ENCODE measurements at places on chromosomes 2 and 18.

DNA sequence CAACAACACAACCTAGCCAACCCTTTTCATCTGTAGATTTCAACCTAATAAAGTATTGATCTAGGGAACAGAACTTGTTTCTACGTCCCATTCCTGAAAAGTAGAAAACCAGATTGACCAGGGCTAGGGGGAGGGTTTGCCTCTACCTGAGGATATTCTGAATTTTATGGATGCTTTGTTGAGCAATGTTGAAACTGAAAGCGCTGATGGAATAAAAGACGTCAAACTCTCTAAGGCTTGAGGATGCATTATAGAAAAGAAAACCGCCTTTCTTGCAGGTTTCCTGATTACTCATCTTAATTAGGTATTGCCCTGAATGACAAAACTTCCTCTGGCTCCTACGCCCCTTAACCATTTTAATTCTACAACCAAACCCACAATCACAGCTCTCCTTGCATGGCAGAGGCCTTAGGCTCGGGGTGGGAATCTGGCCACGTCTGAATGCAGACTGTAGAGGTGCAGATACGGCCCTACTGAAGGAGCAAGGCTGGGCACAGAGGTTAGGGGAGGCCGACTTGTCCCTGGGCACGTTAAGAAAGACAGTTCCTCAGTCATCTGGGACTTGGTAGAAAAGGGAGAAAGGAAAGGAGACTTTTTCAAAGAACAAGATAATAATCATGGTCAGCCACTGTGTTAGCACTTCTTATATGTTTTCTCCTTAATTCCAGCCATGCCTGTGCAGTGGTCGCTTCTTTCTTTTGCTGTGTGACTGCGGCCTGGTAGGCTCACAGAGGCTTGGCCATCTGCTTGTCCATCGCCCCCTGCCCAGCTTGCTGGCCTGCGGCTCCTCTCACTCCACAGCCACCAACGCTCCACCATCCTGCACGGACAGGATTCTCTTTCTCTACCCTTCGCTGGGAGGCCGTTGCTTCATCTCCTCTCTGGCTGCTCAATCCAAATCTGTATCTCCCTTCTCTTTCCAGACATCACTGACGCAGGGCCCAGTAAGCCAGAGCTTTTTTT, 209.5 kb downstream of the VAPA start:
- DNase-seq = no peak

GRCh38 chr2:127591221-127591923, 54.6 kb upstream of the GPR17 start:
- DNase-seq = peak; percentile 71

DNA sequence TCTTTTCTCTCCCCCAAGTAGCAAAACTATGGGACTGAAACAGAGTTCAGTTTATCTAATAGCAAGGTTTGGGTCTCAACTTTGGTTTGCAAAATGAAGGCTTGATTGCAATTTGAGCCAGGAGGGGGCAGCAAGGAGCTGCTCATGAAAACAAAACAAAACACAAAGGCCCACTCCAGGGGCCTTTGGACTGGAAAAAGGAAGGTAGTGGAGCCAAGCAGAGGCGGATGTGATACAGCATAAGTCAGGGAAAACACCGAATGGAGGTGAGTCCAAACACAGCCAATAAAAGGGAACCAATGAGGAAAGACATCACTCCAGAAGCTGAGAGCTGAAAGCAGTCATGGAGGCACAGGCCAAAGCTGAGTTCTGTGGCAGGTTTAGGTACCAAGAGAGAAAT, 799.7 kb upstream of the ACVR2A start:
- peak; percentile 52 for DNase-seq

GRCh38 chr18:65610939-65611338, 139.9 kb upstream of the CDH7 start:
- DNase-seq = no peak

- no peak for DNase-seq
These were observed 28.4 kb downstream of the MEX3C start for GRCh38 chr18:51168960-51169662.

- no peak for DNase-seq
These were observed 80.5 kb downstream of the VRK2 start for GRCh38 chr2:58127111-58127510.

- no peak for DNase-seq
These were observed 137.4 kb upstream of the RBMS1 start for GRCh38 chr2:160630801-160631590.

GRCh38 chr18:3458952-3459853, 9.2 kb downstream of the TGIF1 start:
- peak; percentile 39 for DNase-seq

GRCh38 chr2:64362562-64363026, 91.4 kb upstream of the LGALSL start:
- DNase-seq = peak; percentile 61

DNA sequence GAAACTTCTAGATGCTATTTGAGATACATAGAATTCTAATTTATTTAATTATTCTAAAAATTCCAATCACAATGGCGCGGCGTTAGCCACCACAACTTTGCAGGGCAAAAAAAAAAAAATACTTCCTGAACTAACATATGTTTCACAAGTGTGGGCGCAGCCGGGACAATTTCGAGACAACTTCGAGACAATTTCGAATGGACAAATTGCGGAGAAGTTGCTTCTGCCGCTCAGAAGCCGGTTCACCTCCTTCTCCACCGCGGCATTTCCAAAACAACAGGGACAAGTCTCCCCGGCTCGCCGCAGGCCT, 842 bp downstream of the PAX3 start:
- DNase-seq = no peak

- no peak for DNase-seq
These were observed 120.8 kb downstream of the GREB1L start for GRCh38 chr18:21362831-21363230.

- DNase-seq = no peak
These were observed at the start of gene FEV for GRCh38 chr2:218985021-218985324. Gene FEV (minus strand): TSS chr2:218985184. CDS start chr2:218985075, 109 bp downstream.

DNA sequence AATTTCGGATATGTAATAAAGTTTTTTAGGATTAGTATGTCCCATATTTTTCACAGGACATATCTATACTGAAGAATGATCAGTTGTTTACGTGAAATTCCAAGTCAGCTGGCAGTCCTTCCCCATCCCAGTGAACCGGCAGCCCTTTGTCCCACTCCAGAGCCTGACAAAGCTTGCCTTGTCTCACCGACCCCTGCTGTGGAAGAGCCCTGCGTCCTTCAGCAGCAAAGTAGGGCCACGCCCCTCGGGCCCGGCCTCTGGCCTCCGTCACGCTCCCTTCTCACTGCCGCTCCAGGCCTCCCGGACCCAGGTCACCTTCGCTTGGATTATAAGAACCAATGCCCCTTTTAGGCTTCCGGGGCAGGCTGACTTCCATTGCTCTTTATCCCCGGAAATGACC, 89.8 kb upstream of the TGIF1 start:
- no peak for DNase-seq

DNA sequence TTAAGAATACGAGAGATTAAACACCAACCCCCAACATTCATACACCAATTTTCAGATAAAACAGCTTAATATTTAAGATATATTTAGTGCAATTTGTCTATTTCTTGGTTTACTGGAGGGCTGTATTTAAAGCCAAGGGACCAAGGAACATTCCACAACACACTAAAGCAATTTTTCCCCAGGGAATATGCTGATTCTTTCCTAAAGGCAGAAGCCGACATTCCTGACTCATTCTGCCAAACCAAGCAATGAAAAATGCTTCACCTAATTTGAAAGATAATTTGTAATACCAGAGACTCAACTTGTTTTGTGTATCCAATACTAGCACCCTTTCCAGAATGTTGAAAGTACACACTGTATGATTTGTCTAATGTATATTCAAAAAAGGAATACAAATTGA, 1267.6 kb upstream of the PIK3C3 start:
- no peak for DNase-seq

DNA sequence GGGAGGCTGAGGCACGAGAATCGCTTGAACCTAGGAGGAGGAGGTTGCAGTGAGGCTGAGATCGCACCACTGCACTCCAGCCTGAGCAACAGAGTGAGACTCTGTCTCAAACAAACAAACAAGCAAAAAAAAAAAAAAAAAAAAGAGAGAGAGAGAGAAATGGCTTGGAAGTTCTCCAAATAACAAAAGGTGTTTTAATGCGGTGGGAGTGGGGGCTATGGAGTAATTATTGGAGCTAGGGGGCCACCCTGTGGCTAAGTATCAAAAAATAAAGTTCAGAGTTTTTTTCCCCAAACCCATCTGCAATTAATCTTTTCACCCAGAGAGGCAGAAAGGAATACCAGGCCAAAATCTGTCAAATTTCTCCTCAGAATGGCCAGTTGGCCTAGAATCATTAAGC, 23.0 kb upstream of the CEP68 start:
- DNase-seq = no peak

- peak; percentile 52 for DNase-seq
These were observed at the start of gene SLC9A2 for GRCh38 chr2:102619414-102620319. Gene SLC9A2 (plus strand): TSS chr2:102619553. CDS start chr2:102619849, 296 bp downstream.

DNA sequence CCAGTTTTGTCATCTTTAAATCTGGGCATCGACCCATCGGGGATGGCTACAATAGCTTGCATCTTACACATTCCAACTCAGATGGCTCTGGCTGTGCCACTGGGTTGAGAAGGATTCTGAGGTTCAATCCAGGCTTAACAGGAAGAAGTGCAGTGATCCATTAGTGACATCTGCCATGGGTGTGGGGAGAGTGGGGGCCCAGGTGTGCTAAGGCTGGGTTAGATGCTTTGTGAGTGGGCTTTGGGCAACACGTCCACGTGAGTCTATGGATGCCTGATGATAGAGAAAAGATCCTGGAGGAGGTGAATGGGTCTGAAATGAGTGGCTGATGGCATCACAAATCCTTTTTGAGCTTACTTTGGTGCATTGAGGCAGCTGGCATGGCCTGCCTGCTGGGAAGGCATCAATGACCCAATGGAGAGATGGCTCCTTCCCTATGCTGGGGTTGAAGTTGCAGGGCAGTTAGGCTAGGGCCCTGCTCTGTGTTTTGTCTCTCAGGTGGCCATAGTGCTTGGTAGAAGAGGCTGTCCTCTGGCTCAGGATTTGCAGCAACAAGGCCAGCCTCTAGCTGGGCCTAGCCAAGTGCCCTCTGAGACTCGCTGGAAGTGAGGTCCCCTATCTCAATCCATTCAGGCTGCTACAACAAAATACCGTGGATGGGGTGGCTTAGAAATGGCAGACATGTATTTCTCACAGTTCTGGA, 56.7 kb downstream of the HS1BP3 start:
- DNase-seq = no peak

DNA sequence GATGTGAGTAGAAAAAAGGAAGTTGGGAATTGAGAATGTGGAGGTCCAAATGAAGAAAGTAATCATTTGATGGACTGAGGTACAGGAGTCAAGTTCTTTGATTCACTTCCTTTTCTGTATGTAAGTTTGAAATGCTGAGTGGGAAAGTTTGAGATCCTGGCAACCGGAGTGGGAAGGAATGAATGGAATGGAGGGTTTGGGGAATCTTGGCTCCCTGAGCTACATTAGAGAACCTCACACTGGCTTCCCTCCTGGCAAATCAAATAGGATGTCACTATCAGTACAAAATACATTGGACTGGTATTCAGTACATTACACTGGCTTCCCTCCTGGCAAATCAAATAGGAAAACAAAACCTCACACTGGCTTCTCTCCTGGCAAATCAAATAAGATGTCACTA, 9.8 kb upstream of the RNF138 start:
- DNase-seq = no peak

Data from HT-29 (cell line).